Activated CD4-positive, alpha-beta T cell treated with anti-CD3 and anti-CD28 coated beads, Interleukin-10, Interleukin-2, amounts not matched to agents 100 ng/mL and 50 ng/mL, durations not matched to agents 16 hours and 8 hours (primary cell): ENCODE measurements at places on chromosomes 7 and 10.

DNA sequence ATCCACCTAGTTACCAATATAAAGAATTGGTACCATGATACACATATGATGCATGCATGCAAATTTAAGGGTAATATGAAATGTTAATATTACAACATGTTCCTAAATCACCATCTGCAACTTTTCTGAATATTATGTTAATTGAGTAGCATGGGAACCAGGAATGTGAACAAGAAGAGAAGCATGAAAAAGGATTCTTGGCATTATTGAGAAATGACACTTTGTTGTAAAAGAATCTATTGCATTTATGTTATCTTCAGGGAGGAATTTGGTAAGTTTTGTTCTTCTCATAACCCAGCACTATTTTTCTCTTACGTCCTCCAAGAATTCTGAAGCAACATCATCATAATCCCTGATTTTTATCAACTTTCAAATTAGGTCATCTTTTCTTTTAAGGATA is 159.9 kb upstream of the SLC25A13 start:
- no peak for DNase-seq

DNA sequence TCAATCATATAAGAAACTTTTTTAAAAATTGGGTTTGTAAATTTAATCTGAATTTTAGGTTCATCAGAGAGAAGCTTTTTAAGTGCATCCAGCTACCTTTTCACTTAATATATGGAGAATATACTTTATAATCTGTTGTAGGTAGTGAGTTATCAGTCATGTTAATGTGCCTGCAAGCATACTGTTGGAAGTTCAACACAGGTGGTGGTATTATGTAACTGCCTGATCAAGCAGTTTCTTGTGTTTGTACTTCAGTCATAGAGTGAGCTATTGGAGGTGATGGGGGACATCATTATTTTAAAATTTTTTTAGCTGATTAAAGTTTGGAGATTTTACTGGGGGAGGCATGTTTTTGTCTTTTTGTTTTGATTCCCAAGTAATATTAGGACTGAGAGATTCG is 2.5 kb downstream of the TNKS2 start:
- DNase-seq: no peak

- DNase-seq: no peak
Observed at GRCh38 chr10:127024685-127025435, 119.6 kb downstream of the DOCK1 start.

- DNase-seq: no peak
Observed at GRCh38 chr10:1548596-1548995, 188.7 kb downstream of the ADARB2 start.

GRCh38 chr7:33694006-33694405 is 211.3 kb upstream of the BMPER start:
- no peak for DNase-seq

DNA sequence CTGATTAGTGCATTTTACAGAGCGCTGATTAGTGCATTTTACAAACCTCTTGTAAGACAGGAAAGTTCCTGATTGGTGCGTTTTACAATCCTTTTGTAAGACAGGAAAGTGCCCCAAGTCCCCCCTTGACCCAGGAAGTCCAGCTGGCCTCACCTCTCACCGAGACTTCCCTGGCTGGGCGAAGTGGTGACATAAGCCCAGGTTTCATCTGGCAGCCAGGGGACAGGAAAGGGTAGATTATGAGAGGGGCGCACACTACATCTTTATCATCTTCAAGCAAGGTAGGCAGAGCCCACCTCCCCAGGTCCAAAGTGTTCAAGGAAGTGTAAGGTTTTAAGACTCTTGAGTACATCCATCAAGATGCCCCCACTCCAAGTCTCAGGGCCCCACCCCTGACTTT is 5.5 kb upstream of the GDF10 start:
- DNase-seq: no peak

DNA sequence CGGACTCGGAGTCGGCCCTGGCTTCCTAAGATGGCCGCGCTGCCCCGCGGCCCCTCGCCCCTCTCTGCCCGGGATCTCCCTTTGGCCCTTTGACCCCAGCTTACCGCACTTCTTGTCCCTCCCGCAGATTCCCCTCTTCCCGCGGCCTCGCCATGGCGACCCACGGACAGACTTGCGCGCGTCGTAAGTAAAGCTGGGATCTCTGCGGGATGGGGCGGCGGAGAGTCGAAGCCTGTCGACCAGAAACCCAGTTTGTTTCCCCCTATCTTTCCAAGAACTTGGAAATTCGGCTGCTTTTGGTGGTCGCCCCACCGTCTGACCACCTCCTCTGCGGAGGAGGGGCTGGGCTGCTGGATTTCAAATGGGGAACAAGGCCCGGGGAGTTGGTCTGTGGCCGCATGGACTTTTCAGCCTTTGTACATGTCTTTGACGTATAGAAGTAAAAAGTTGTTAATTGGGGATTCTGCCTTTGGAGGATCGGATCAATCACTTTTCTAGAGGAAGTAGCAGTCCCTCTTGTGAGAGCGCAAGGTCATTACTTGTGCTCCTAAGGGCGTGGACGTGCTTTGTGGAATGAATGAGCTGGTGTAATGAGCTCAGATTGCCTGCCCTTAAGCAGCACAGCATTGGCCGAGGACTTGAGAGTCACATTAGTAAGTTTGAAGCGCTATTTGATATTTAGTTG is 553 bp downstream of the VDAC2 start:
- peak; percentile 56 for DNase-seq

- DNase-seq: peak; percentile 62
Observed at GRCh38 chr10:22369434-22370072, 24.3 kb downstream of the SPAG6 start.

- DNase-seq: no peak
Observed at GRCh38 chr10:11164551-11164802, 146.8 kb downstream of the CELF2 start.
